ENCODE measurements at places on chromosomes 12 and 14.

DNA sequence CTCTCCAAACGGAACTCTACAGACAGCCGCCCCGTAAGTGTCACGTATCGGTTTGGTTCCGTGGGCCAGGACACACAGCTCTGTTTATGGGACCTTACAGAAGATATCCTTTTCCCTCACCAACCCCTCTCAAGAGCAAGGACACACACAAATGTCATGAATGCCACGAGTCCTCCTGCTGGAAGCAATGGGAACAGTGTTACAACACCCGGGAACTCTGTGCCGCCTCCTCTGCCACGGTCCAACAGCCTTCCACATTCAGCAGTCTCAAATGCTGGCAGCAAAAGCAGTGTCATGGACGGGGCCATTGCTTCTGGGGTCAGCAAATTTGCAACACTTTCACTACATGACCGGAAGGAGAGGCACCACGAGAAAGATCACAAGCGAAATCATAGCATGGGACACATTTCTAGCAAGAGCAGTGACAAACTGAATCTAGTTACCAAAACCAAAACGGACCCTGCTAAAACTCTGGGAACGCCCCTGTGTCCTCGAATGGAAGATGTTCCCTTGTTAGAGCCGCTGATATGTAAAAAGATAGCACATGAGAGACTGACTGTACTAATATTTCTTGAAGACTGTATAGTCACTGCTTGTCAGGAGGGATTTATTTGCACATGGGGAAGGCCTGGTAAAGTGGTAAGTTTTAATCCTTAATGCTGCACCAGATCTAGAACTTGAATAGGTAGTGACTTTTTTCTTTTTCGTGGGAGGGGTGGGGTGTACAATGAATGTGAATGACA is 69.7 kb downstream of the WDR20 start:
- H3K4me1 ChIP-seq = no peaks in the 10 kb centered on the region
- no peak overlapping the region for H3K4me3 ChIP-seq
- no peaks in the 10 kb centered on the region for H3K36me3 ChIP-seq
- H3K27me3 ChIP-seq = no peaks in the 10 kb centered on the region
- no peak overlapping the region for H3K27ac ChIP-seq

GRCh38 chr14:92633274-92633616 is 115.2 kb downstream of the LGMN start:
- no peak overlapping the region for H3K27ac ChIP-seq
- H3K4me3 ChIP-seq = no peak overlapping the region
- no peaks in the 10 kb centered on the region for H3K4me1 ChIP-seq
- no peak for DNase-seq
- H3K36me3 ChIP-seq = no peaks in the 10 kb centered on the region

GRCh38 chr14:76696791-76697190 is 64.5 kb upstream of the VASH1 start:
- no peaks in the 10 kb centered on the region for H3K4me1 ChIP-seq
- DNase-seq = no peak
- no peak overlapping the region for H3K27ac ChIP-seq
- no peaks in the 10 kb centered on the region for H3K27me3 ChIP-seq

DNA sequence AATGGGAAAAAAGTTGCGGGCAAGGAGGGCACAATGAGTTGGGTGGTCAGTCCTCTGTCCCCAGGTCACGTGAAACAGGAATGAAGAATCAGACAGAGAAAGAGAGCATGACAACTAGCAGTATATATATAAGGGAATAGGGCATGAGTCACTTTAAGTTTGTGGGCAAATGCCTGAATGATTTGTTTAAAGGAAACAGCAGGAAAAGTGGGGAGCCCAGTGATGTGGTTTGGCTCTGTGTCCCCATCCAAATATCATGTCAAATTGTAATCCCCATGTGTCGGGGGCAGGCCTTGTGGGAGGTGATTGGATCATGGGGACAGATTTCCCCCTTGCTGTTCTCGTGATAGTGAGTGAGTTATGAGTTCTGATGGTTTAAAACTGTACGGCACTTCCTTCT is 195.3 kb upstream of the IGF1 start:
- no peak overlapping the region for H3K27ac ChIP-seq
- no peak overlapping the region for H3K4me3 ChIP-seq
- H3K4me1 ChIP-seq = no peaks in the 10 kb centered on the region

DNA sequence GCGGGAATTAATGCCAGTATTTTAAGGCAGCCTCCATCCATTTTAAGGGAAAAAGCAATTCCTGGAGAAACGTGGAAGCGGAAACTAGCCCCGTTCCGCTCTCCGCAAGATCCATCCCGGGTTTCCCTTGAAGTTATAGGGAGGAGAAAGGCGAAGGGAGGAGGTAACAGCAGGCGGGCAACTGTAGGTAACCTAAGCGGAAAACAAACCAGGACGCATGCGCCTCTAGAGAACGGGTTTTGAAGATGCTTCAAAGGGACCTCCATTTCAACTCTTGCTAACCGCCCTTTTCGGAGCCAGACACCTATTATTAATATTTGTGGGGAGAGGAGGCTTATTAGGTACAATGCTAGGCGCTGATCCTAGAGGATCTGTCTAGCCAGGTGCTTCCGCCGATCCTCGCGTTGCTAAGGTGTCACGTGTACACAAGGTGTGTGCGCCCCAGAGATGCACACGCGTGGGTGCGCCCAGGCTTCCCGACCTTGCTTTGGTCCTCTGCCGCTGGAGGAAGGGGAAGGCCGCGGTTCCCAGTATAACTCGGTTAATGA is 6.2 kb downstream of the TBX5 start:
- DNase-seq = no peak
- H3K36me3 ChIP-seq = no peaks in the 10 kb centered on the region
- no peaks in the 10 kb centered on the region for H3K4me1 ChIP-seq
- no peak overlapping the region for H3K4me3 ChIP-seq
- no peak overlapping the region for H3K27ac ChIP-seq

DNA sequence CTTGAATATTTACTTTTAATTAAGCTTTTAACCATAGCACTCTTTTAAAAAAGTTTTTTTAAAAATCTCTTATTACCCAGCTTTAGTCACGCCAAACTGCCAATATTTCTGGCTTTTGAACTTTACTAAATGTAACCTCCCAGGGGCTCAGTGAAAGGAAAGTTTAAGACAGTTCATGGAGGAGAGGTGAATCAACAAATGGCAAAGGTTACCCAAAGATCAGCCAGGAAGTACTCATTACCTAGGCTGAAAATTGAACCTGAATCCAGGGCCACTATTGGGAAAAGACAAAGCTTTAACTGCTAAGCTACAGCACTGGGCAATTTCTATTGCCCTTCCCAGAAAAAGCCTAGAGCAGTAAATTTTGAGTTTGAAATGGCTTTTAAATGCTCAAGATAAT is 282.2 kb downstream of the GPHN start:
- H3K36me3 ChIP-seq = no peaks in the 10 kb centered on the region
- no peak overlapping the region for H3K4me3 ChIP-seq
- no peaks in the 10 kb centered on the region for H3K4me1 ChIP-seq
- no peaks in the 10 kb centered on the region for H3K27me3 ChIP-seq
- DNase-seq = no peak

GRCh38 chr14:88323086-88323522 is at the start of gene KCNK10:
Gene KCNK10 (minus strand): TSS chr14:88323269. CDS start chr14:88322798, 471 bp downstream.
- DNase-seq = no peak
- H3K27ac ChIP-seq = no peak within 1 kb of the TSS
- H3K36me3 ChIP-seq = no peaks in the 10 kb centered on the region
- H3K4me3 ChIP-seq = no peak within 1 kb of the TSS

GRCh38 chr14:22981090-22981875 is 1.1 kb downstream of the AJUBA start:
- H3K36me3 ChIP-seq = no peaks in the 10 kb centered on the region
- H3K27me3 ChIP-seq = peaks cover 8% of the 10 kb centered on the region
- H3K4me1 ChIP-seq = no peaks in the 10 kb centered on the region
- no peak overlapping the region for H3K27ac ChIP-seq

GRCh38 chr12:26608706-26609105 is 224.3 kb downstream of the ITPR2 start:
- no peak for DNase-seq
- no peaks in the 10 kb centered on the region for H3K4me1 ChIP-seq
- H3K36me3 ChIP-seq = no peaks in the 10 kb centered on the region
- no peak overlapping the region for H3K27ac ChIP-seq

GRCh38 chr12:127650626-127651025 is 616.3 kb upstream of the TMEM132C start:
- no peaks in the 10 kb centered on the region for H3K4me1 ChIP-seq
- no peaks in the 10 kb centered on the region for H3K36me3 ChIP-seq
- H3K27me3 ChIP-seq = no peaks in the 10 kb centered on the region
- DNase-seq = no peak
- H3K4me3 ChIP-seq = no peak overlapping the region
- no peak overlapping the region for H3K27ac ChIP-seq

DNA sequence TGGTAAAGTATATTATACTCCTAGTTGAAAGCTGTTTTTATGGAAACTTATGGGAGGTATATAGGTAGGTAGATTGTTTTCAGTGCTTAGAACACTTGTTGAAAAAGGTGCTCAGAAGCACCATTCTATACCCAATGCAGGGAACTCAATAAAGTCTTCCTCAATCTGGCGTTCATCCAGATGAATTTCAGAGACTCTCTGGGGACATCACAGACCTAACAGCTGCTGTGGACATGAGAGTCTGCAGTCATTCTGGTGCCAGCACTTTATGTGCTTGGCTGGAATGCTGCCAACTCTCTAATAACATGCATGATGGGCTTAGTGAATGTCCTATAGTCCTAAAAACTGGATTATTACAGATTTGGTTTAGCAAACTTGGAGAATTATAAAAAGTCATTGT is 115.9 kb downstream of the NTN4 start:
- DNase-seq = no peak
- no peak overlapping the region for H3K27ac ChIP-seq
- no peaks in the 10 kb centered on the region for H3K4me1 ChIP-seq

GRCh38 chr14:68145539-68145938 is 326.0 kb downstream of the RAD51B start:
- H3K27ac ChIP-seq = no peak overlapping the region
- no peaks in the 10 kb centered on the region for H3K27me3 ChIP-seq
- H3K4me3 ChIP-seq = no peak overlapping the region
- no peaks in the 10 kb centered on the region for H3K36me3 ChIP-seq
- DNase-seq = no peak
- no peaks in the 10 kb centered on the region for H3K4me1 ChIP-seq

DNA sequence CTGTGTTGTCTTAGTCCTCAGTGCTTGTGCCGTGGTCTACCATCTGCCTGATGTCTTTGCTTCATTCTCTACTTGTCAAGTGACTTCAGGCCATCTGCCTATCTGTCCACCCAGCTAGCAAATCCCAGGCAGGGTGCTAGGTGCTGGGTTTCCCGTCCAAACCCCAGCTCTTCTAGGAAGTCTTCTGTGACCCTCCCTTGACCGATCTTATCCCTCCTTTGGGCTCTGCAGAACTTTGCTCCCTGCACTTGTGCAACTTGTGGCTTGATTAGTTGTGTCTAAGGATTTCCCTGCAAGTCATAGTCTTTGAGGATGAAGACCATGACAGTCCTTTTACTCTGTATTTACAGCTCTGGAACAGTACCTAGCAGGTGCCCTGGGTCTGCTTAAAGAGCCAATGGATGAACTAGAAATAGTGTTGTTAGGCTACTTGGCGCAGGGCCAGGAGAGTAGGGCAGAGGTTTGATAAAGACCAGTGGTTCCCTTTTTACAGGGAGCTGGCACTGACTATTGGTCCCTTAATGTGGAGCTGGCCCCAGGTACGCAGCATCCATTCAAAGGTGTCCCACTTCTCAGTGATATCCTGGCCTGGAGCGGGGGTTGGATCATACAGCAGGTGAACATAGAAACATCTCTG is 60.1 kb downstream of the ADCK1 start:
- H3K4me3 ChIP-seq = no peak overlapping the region
- H3K27me3 ChIP-seq = no peaks in the 10 kb centered on the region
- no peaks in the 10 kb centered on the region for H3K36me3 ChIP-seq
- H3K4me1 ChIP-seq = no peaks in the 10 kb centered on the region
- H3K27ac ChIP-seq = no peak overlapping the region

DNA sequence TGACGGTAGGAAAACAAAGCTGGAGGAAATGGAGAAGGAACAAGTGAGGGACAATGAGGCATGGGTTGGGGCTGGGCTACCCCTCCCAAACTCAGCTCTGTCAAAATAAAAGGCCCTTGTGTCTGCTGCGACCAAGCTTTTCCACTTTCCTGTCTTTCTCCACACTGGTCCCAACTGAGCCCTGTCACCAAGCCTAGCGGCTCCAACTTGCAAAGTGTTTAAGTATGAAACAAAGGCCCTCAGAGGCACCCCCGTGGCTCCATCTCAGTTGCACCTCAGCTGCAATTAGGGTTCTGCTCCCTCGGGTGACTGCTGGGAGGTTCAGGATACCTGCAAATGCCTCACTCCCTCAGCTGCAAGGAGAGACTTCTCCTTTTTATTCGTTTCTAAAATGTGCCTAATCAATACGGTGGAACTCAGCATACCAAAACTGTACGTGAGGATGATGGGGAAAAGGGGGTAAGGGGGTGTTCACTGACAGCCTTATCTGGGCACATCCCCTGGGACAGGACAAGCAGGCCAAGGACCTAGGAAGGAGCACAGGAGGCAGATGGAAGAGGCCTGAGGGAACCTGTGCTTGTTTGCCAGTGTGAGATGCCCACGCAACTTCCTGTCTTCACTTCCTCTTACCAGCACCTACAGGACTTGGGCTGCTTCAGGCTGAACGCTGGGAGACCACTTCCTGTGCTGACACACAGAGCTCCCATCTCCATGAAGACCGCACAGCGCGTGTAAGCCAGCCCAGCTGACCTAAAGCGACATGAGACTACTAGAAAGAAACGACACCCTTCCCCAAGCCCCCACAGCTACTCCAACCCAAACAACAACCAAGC is 8.9 kb downstream of the VAMP1 start:
- H3K27ac ChIP-seq = peak overlapping the region; percentile 93
- peak overlapping the region; percentile 50 for H3K4me3 ChIP-seq
- H3K4me1 ChIP-seq = peaks cover 32% of the 10 kb centered on the region
- no peaks in the 10 kb centered on the region for H3K27me3 ChIP-seq
- peaks cover 15% of the 10 kb centered on the region for H3K36me3 ChIP-seq
- peak; percentile 87 for DNase-seq

- no peaks in the 10 kb centered on the region for H3K4me1 ChIP-seq
- no peak for DNase-seq
- H3K27me3 ChIP-seq = no peaks in the 10 kb centered on the region
- no peak overlapping the region for H3K27ac ChIP-seq
- no peak overlapping the region for H3K4me3 ChIP-seq
These were observed 90.0 kb downstream of the RIN3 start for GRCh38 chr14:92603309-92604242.

- H3K27me3 ChIP-seq = no peaks in the 10 kb centered on the region
- H3K36me3 ChIP-seq = no peaks in the 10 kb centered on the region
- H3K4me1 ChIP-seq = no peaks in the 10 kb centered on the region
- H3K4me3 ChIP-seq = no peak overlapping the region
- no peak for DNase-seq
These were observed 60.0 kb upstream of the FBXO33 start for GRCh38 chr14:39492267-39492666.

All from MM.1S (cell line).